ENCODE measurements at places on chromosomes 1 and 21.

DNA sequence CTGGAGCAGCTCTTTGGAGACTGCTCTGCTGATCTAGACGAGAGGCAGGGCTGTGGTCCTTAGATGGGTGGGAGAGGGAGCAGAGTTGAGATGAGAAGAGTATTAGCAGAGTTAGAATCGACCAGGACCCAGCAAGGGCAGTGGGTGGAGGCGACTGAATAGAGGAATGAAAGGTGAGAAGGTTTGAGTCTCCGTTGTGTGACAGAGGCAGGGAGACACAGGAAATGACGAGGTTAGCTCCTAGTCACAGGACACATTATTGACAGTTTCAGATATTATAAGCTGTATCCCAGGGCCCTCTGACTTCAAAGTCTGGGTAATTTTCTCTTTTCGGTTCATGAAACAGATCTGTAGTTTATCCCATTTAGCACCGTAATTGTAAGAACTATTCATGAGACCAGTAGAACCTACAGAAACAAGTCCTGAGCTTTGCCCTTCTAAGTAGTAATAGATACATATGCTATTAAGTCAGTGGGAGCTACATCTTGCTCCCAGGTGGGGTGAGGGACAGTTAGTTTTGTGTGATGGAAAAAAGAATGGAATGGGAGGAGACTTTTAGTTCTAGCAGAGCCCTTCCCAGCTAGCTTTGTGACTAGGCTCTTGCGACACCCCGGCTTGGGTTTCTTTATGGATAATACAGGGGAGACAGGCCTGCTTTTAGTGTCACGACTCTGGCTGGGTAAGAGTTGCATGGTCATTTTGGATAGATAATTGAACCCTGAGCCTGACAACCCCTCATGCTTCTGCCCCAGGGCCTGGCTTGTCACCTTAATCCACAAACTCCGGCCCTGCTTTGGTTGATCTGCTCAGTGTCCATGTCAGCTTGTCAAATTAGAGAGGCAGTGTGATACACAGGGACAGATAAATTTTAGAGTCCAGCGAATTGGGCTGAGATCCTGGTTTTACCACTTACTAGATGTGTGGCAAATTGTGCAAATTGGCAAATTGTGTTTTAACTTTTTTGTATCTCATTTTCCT lies 70.2 kb downstream of the UCK2 start:
- DNase-seq: peak; percentile 46

- DNase-seq: no peak
Observed at GRCh38 chr1:10665930-10666850, 130.3 kb downstream of the CASZ1 start.

DNA sequence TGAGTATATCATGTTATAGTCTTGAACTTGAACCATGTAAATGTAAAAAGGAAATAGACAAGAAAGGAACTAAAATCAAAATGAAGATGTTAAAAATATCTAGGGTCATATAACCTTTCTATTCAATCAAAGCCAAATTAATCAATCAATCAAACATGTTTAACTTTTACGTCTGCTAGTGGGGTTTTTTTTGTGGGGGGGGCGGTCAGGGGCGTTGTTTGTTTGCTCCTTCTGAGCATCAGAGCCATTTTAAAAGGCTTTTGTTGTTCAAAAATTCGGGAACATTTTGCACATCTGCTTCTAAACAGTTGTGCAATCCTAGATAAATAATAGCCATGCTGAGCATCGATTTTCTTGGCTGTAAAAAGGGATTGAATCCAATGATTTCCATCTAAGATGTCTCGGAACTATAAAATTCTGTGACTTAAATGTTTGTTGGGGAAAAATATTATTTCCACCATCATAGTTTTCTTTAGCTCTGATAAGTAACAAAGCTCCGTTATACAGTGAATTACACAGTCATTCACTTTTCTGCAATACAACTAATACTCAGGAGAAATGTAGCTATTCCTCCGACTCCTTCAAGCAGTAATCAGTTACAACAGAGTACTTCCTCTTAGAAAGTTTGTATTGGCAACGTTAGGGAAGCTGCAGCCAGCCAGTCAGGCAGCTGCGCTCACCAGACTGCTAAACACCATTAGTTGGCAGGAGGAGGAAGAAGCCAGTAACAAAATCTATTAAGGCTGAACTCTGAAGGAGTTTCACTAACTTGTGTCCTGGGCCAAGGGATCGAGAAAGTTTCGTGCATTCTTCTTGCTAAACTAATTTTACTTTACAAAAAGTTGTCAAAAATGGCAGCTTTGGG lies 2.2 kb downstream of the SPATA6 start:
- peak; percentile 17 for DNase-seq

GRCh38 chr1:111990026-111990877 lies 784 bp upstream of the KCND3 start:
- DNase-seq: no peak

DNA sequence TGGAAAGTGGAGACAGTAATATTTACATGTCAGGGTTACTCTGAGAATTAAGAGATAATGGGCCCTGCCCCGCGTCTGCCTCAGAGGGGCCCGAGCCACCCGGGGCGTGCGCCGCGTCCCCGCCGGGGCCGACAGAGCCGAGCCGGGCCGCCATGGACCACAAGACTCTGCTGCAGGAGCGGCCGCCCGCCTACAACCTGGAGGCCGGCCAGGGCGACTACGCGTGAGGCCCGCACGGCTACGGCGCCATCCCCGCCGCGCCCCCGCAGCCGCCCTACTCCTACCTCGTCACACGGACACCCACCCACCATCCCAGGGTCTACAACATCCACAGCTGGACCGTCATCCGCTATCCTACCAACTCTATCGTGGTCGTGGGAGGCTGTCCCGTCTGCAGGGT lies 35.1 kb upstream of the LRRC39 start:
- no peak for DNase-seq

DNA sequence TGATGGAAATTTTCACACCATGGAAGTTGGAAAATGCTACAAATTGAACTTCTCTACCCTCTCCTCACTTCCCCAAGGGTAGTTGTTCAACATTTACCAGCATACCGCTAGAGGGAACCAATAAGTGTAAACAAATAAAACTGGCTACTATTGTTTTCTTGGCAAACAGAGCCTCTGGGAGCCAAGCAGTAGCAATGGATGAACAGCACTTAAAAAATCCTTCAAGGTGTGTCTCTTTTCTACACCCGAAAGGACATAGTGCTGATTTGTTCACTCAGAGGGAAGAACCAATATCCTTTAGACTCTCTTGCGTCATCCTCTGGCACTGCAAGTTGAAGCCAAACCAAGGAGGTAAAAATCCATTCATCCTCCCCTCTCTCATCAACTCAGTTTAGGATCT lies 161.5 kb downstream of the TBX15 start:
- DNase-seq: no peak

- no peak for DNase-seq
Observed at GRCh38 chr1:160755461-160755860, 16.4 kb downstream of the SLAMF7 start.

- DNase-seq: no peak
Observed at GRCh38 chr1:160256396-160257046, 5.8 kb downstream of the DCAF8 start.

DNA sequence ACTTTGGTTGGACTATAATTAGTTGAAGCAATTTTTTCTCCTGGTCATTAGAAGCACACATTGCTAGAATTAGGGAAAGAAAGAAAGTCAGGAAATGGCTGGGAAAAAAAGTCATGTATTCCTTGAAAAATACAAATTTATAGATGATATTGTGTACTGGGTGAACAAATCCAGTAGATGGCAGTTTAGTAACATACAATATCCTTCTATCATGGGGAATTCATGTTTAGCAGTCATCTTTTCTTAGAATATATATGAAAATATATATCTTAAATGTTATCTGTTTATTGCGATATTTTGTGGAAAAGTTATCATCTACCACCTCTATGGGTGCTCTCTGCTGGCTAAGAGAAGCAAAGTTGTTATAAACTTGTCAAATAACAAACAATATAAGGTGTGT lies 13.1 kb upstream of the ZRANB2 start:
- no peak for DNase-seq

DNA sequence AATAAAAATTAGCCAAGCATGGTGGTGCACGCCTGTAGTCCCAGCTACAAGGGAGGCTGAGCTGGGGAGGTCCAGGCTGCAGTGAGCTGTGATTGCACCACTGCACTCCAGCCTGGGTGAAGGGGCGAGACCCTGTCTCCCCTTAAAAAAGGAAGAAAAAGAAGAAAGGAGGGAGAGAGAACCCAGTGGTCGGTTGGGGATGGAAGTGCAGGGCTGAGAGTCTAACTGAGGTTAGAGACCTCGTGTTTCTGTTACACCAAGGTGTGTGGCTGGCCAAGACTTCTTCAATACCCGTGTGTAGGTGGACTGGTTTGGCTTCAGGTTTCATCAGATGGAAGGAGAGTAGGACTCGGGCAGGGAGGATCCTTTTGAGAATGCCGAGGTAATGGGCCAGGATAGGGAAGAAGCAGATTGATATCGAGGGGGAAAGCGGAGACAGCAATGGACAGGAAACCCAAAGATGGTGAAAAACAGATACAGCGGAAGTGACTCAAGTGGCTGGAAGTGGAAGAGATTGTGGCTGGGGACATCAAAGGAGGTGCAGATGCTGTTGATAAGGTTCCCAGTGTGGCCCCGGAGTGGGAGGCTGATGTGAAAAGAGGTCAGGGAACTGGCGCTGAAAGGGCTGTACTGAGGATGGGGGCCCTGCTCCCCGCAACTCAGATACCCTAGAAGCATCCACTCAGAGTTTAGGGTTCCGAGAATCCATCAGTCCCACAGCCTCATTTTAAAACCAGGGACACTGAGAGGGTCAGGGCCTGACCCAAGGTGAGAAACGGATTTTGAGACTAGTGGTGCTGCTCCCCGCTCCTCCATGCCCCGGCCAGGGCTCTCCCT lies 681 bp upstream of the UBXN10 start:
- DNase-seq: no peak

- DNase-seq: no peak
Observed at GRCh38 chr1:244181867-244182266, 130.8 kb downstream of the ZBTB18 start.

GRCh38 chr1:39105841-39106765 lies 80.0 kb downstream of the NDUFS5 start:
- DNase-seq: no peak

- DNase-seq: no peak
Observed at GRCh38 chr1:109891930-109892329, 18.7 kb upstream of the CSF1 start.

DNA sequence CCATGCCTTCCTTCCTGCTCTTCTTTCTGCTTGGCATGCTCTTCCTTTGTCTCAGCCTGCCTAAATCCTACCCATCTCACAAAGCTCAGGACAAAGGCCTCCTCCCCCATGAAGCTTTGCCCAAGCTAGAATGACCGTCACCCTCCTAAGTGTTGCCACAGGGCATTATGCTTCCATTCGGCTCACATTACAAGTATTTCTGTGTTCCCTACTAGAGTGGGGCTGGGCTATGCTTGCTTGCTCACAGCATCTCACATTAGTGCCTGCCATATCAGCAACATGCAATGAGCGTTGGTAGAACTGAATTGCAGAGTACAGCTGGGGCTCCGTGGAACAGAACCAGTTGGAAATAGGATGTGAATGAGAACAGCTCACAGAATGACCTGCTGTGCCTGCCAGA lies 82.8 kb downstream of the CD58 start:
- no peak for DNase-seq

DNA sequence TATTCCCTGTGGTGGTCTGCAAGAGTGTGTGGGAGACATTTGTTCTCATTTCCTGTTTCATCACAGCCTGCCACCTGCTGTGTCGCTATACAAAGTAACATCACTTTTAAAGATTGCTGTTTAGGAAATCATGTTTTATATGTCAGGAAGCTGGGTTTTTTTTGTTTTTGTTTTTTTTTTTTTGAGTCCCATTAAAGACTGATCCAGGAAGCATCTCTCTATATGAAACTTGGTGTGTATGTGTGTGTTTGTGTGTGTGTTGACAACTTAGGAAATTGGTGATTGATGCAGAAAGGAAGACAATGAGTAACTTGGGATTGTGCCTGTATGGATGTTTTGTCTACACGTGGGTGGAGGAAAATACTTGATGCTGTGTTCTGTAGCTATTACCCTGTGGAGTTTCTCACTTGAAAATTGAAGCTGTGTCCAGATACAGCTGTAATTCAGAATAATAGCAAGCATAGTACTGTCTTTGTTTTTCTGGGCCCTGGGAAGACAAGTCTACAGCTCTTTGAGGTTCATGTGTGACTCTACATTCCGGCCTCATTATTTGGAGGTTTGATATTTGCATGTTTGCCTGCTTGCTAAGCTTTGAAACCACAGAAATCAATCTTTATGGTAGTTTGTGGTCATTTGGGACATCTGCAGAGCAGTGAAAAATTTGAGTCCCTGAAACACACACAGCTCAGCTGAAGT lies 47.9 kb downstream of the LAMC1 start:
- DNase-seq: peak; percentile 89

GRCh38 chr1:201551877-201552731 lies 13.2 kb downstream of the NAV1 start:
- peak; percentile 82 for DNase-seq

DNA sequence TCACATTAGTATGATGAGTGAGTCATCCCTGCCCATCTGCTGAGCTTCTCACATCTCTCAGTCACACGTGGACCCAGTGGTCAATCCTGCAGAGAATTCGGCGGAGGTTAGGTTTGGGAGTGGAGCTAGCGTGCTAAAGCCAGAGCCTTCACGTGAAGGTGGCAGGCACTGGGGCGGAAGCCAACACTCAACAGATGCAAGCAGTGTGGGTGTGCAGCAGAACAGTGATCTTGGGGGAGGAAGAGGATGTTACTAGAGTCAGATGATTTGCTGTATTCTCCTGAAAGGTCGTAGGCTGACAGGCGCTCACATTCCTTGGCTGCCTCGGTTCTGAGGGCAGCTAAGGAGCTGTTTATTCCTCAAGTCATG lies 6.7 kb downstream of the C1orf115 start:
- DNase-seq: no peak

GRCh38 chr1:116268211-116268610 lies 104.8 kb upstream of the ATP1A1 start:
- no peak for DNase-seq

DNA sequence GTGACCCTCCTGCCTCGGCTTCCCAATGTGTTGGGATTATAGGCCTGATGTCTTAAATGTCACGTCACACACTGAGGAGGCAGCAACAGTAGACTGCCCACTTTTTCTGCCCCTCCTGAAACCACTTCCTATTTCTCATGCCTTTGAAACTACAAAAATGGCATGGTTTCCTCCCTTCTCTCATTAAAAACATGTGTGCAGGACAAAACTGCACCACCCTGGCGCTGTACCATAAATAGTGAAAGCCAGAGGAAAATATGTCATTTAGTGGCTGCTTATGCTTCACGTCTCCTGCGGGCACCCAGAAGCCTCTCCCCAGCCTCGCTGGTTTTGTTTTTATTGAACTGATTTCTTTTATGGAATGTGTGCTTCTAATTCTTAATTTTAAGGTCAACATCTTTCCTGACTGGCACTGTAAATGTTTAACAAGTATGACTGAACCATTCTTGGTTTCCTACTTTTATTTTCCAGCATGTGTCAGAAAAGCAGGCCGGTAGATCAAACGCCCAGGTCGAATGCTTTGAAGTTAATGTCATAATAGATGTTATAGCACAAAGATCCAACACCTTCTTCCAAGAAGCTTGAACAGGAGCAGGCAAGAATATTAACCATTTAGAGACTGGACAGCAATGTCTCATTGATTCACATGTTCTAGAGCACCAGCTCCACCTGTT lies 59.6 kb upstream of the C1orf87 start:
- DNase-seq: peak; percentile 92

GRCh38 chr1:59223989-59224634 lies 72.8 kb upstream of the FGGY start:
- DNase-seq: no peak

- no peak for DNase-seq
Observed at GRCh38 chr1:19710825-19711611, 46.3 kb downstream of the HTR6 start.

- no peak for DNase-seq
Observed at GRCh38 chr1:23249787-23250454, 32.6 kb upstream of the HTR1D start.

- peak; percentile 97 for DNase-seq
Observed at GRCh38 chr1:222643938-222644635, 26.2 kb downstream of the MIA3 start.
